ENCODE measurements at places on chromosomes 5 and 9. TPM values are rescaled to one million over a fixed set of nuclear protein-coding genes. Genes with fewer than 3 reads are reported as not detected.

The PLPP7 gene
- 0.35 TPM for total RNA-seq

- peaks cover 5% of the 10 kb centered on the region for H3K4me1 ChIP-seq
- no peak overlapping the region for H3K4me3 ChIP-seq
- no peaks in the 10 kb centered on the region for H3K36me3 ChIP-seq
- no peak for DNase-seq
These were observed 217.7 kb upstream of the EDIL3 start for GRCh38 chr5:84602371-84602771.

The ADAMTS12 gene
- total RNA-seq: not detected

GRCh38 chr9:3980212-3980611 is 319.7 kb downstream of the GLIS3 start:
- peaks cover 12% of the 10 kb centered on the region for H3K36me3 ChIP-seq
- no peak overlapping the region for H3K4me3 ChIP-seq
- peaks cover 2% of the 10 kb centered on the region for H3K4me1 ChIP-seq
- H3K27me3 ChIP-seq: peaks cover 6% of the 10 kb centered on the region

The SLC45A2 gene
- not detected for total RNA-seq

The PCDHB7 gene
- total RNA-seq: not detected

DNA sequence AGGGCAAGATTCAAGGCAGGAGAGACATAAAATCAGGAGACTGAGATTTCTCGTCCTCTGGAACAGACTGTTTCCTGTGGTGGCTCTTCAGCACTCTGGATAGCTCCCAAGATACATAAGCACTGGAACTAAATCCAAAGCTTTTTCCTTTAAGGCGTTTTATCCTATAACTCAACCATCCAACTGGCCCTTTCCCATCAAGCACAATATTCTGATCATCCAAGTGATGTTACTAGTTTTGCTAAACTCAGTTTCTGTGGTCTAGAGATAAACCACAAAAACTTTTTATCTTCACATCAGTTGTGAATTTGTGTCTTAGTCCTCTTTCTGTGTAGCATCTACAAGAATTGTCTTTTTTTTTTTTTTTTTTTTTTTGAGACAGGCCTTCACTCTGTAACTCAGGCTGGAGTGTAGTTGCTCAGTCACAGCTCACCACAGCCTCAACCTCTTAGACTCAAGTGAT is 299.4 kb downstream of the COX7C start:
- H3K27ac ChIP-seq: no peak overlapping the region
- H3K36me3 ChIP-seq: no peaks in the 10 kb centered on the region
- H3K4me3 ChIP-seq: no peak overlapping the region
- no peaks in the 10 kb centered on the region for H3K27me3 ChIP-seq
- H3K4me1 ChIP-seq: peaks cover 10% of the 10 kb centered on the region

DNA sequence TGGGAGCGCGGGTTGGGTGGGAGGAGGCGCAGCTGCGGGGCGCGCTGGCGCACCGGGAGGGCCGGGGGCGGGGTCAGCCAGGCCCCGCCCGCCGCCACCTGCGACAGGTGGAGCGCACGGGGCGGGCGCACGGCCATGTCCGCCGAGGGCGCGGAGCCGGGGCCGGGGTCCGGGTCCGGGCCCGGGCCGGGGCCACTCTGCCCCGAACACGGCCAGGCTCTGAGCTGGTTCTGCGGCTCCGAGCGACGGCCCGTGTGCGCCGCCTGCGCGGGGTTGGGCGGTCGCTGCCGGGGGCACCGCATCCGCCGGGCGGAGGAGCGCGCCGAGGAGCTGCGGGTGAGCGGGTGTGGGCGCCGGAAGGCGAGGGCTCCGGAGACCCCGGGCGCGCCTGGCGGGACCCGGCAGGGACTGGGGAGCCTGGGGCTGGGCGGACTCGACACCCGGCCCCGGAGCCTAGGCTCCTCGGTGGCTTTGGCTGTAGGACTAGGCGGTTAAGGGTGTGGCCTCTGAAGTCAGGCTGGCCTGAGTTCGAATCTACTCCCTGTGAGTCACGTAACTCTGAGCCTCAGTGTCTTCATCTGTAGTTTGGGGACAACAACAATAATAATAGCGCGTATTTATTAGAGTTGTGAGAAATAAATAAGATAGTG is at the start of gene BSPRY:
TSS of gene BSPRY (plus strand) at position 97 of the 650 bp plus-strand sequence. CDS start at position 136, 39 bp downstream.
- peak within 1 kb of the TSS; percentile 83 for H3K4me3 ChIP-seq
- H3K36me3 ChIP-seq: peaks cover 4% of the 10 kb centered on the region
- peaks cover 54% of the 10 kb centered on the region for H3K4me1 ChIP-seq
- DNase-seq: peak; percentile 64

- H3K4me1 ChIP-seq: no peaks in the 10 kb centered on the region
- no peaks in the 10 kb centered on the region for H3K36me3 ChIP-seq
- no peak for DNase-seq
- H3K4me3 ChIP-seq: no peak overlapping the region
These were observed 16.6 kb upstream of the C9orf152 start for GRCh38 chr9:110224583-110224982.

GRCh38 chr9:87725900-87726709 is at the start of gene CTSL:
Gene CTSL, plus strand, starts transcription at chr9:87726119. Its CDS starts 1,485 bp downstream, at chr9:87727604.
- H3K4me1 ChIP-seq: peaks cover 1% of the 10 kb centered on the region
- H3K27me3 ChIP-seq: peaks cover 26% of the 10 kb centered on the region
- H3K36me3 ChIP-seq: no peaks in the 10 kb centered on the region
- peak within 1 kb of the TSS; percentile 36 for H3K27ac ChIP-seq
- H3K4me3 ChIP-seq: peak within 1 kb of the TSS; percentile 81

- no peaks in the 10 kb centered on the region for H3K36me3 ChIP-seq
- H3K4me3 ChIP-seq: no peak overlapping the region
- peaks cover 3% of the 10 kb centered on the region for H3K4me1 ChIP-seq
- H3K27ac ChIP-seq: no peak overlapping the region
- no peak for DNase-seq
These were observed 86.0 kb downstream of the GCNT4 start for GRCh38 chr5:74966141-74967026.

GRCh38 chr9:106982636-106983035 is 119.7 kb downstream of the ZNF462 start:
- H3K36me3 ChIP-seq: no peaks in the 10 kb centered on the region
- no peaks in the 10 kb centered on the region for H3K4me1 ChIP-seq
- DNase-seq: no peak
- H3K4me3 ChIP-seq: no peak overlapping the region

The TRIM41 gene
- 37.6 TPM for total RNA-seq
